Stimulated activated CD8-positive, alpha-beta memory T cell treated with anti-CD3 and anti-CD28 coated beads, Interleukin-7, amount 100 ng/mL, for 1 hour (primary cell): ENCODE measurements at places on chromosomes 12 and 14.

DNA sequence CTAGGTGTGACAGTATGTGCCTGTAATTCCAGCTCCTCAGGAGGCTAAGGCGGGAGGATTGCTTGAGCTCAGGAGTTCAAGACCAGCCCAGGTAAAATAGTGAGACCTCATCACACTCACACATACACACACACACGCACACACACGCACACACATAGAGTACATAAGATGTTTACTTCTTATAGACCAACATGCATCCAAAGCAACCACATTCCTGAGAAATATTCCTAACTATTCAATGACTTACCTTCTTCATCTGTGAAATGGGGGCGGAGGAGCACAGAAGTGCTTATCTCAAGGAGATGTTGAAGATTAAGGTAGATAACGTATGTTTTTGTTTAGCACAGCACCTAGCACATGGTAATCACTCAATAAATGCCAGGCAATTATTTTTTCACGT, 6.4 kb downstream of the NDUFA12 start:
- DNase-seq: no peak

DNA sequence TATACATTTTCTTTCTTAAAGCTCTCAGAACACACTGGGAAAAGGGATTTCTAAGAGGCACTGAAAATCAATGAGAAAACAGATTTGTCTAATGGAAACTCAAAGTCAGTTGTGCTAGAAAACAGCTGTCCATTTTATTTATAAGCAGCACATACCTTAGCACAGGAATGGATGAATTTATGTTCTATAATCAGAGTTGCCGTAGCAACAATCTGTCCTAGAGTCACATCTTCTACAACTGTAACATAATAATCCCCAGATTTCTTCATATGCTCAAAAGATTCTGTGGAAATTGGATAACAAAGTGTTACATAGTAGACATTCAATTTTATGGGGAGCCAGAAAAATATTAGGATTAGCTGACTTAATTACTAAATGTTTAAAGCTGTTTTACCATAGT, 9.8 kb downstream of the GNPNAT1 start:
- DNase-seq: no peak

- DNase-seq: no peak
Observed at GRCh38 chr12:93568091-93568490, 4.4 kb upstream of the SOCS2 start.

- no peak for DNase-seq
Observed at GRCh38 chr12:88185988-88186387, 43.9 kb downstream of the TMTC3 start.

DNA sequence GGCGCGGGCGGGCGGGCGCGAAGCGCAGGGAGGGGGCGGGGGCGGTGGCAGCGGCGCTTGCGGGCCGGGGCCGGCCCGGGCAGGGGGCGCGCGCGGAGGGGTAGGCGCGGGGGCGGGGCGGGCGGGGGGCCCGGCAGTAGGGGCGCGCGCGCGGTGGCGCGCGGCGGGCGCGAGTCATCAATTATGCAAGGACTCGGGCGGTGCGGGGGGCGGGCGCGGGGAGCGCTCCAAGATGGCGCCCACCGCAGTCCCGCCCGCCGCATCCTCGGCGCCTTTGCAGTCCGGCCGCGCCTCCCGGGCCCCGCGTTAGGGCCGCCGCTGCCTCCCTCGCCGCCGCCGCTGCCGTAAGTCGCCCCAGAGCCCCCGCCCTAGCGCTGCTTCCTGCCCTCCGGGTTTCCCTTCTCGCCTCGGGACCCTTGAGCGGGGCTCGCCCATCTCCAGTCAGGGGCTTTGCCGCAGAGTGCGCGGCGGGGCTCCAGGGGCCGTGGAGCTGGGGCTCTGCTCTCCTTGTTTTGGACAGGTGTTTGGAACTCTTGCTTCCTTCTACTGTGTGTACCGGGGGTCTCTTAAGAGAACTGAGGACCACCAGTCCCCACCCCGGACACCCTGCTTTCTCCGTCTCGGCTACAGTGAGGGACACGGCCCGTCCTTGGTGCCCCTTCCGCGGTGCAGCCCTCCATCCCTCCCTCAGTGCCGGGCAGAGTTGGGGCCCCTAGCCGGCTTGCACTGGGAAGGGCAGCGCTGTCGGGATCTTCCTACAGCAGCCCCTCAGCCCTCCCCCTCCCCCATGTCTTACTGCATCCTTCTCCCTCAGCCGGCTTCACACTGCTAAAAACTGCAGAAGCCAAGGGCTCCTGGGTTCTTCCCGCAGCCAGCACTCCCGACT, at the start of gene SCN8A:
TSS of gene SCN8A (plus strand) at position 218 of the 886 bp plus-strand sequence. CDS start 71,585 bp downstream, outside the sequence.
- DNase-seq: no peak

DNA sequence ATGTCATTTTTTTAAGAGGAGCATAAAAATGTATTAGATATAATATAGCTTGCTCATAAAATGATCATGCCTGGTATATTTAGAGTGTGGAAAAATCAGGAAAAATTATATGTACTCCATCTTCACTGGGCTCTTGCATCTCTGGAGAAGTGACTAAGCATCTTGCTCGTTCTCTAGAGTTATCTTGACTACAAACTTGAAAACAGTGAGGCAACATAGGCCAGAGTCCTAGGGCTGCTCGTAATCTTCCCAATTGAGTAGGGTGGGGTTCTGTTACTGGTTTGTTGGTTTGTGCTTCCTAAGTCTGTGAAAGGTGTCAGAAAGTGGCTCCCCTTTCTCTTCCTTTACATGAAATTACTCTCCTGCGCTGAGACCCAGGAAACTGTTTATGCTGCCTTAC, 46.2 kb downstream of the AACS start:
- DNase-seq: no peak

DNA sequence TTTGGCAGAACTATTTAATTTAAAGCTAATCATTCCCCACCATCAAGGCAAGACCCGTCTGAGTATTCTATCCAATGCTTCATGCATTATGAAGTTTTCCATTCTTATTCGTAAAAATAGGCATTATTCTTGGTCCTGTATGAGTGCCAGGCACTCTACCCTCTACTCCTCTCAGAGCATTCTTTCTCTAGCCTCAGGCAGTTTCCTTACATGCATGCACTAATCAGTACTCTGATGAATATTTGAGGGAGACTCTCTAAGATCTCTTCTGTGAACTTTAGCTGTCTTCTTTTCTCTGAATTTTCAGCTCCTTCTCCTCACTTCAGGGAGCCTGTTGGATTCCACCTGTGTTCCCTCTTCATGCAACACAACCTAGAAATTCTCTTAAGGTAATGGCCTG, 334.7 kb downstream of the RAD51B start:
- no peak for DNase-seq

DNA sequence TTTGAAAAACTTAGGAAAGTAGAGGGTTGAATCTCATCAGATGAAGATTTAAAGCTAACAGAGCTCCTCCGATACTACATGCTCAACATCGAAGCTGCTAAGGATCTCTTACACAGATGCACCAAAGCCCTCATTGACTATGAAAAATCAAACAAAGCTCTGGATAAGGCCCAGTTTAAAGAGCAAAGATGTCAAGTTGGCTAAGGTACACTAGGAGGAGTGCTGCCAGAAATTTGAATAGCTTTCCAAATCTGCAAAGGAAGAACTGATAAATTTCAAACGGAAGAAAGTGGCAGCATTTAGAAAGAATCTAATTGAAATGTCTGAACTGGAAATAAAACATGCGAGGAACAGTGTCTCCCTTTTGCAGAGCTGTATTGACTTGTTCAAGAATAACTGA, 141.2 kb downstream of the SLC5A8 start:
- DNase-seq: no peak

DNA sequence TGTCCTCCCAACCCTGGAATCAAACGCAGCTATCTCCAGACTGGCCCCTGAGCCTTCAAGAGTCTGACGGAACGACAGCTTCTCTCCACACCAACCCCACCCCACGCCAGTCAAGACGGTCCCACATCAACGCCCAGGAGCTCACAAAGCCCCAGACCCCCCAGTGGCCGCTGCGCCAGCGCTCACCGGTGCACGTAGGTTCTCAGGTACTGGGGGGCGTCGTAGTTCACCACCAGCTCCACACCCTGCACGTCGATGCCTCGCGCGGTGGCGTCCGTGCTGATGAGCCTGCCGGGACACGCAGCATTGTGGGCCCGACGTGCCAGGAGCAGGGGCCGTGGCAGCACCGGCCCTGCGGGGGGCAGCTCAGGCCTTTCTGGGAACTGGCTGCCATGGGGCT, 4.2 kb downstream of the DDX51 start:
- DNase-seq: no peak

DNA sequence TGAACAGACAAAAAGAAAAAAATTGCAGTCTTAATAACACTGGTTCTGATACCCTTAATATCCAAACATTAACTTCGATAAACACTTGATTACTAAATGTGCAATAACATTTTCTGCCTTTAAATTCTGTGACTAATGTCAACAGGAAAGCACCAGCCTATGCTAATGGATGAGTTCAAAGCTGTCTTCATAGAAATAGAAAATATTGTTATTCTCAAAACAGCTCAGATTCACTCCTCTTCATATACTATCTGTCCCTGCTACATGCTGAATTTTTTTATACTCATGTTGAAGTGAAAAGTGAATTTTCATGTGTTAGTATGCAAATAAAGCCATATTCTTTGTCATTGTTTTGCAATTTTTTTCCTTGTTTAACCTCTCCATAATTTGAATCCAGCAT, 13.9 kb downstream of the TAS2R43 start:
- no peak for DNase-seq

GRCh38 chr12:10214136-10214894, 1.6 kb downstream of the GABARAPL1 start:
- DNase-seq: no peak

DNA sequence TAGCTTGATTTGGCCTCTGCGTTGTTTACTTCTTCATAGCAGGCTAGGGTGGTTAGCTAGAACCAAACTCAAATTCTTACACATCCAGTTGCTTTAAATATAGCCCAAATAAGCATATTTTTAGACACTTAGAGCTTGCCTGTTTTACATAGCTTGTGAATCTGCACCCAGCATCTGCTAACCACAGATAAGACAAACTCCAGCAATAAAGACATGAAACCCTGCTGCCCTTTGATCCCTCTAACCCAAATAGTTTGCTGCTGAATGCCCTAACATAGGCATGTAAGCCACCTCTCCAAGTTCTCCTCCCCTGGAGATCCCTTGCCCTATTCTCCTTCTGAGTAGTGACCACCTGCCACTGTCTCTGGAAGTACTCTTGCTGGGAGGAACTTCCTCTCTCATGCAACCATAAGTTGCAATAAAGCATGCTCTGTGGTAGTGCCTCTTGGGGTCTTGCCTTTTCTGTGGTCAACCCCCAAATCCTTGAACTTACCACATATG, 185.6 kb downstream of the TMEM117 start:
- no peak for DNase-seq

DNA sequence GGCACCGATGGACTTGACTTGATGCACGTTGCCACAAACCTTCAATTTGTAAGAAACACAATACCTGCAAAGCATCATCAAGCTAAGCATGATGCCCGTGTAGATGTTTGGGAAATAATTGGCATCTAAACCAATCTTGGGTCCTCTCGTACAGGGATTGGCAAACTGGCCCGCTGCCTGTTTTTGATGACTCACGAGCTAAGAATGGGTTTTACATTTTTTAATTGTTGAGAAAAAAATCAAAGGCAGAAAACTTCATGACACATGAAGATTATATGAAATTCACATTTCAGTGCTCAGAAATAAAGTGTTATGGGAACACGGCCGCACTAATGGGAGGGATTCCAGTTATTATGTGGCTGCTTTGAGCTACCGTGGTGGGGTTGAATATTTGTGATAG, 10.9 kb downstream of the MTA1 start:
- DNase-seq: no peak

DNA sequence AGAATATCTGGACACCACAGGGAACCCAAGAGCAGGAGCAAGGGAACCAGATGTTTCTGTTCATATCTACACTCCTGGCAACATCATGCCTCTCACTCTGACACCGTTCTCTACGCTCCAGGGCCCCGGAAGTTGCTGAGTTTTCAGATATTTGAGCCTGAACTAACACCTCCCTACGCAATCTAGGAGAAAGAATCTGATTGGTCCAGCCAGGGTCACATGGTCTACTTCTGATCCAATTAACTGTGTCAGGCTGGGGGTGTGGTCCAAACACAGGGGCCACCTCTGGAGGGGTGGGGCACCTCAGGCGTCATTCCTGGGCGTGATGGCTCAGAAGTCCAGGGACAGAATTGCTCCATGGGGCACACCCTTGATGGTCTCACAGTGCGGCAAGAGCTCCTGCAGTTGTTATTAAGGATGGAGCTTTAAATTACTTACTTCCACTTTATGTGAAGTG, 165.5 kb downstream of the PTPN11 start:
- DNase-seq: no peak

DNA sequence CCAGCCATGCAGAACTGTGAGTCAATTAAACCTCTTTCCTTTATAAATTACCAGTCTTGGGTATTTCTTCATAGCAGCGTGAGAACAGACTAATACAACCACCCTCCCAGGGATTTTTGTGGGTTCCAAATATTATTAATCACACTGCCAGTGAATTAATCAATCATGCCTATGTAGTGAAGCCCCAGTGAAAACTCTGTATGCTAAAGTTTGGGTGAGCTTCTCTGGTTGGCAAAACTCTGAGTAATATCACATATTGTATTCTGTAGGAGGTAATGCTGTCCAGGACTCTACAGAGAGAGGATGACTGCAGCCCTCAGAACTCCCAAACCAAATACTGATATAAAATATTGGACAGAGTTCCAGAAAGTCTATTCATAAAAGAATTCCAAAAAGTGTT, 216.9 kb downstream of the RPAP3 start:
- no peak for DNase-seq

DNA sequence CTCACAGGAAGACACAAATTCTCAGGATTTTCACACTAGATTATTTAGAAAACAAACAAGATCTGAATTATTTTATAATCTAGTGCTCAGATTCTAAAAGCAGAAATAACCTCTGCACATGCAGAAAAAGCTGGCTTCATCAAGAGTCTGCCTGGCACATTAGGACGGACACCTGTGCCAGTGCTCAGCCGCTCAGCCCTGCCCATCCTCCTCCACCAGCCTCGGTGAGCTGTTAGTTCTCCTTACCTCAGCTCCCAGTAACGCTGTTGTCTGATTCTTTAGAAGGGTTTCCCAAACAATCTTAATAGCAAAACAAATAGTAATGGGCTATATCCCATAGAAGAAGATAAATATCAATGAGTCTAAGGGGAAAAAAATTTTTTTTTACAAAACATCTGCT, 27.7 kb downstream of the DUSP16 start:
- DNase-seq: no peak

- no peak for DNase-seq
Observed at GRCh38 chr14:54343272-54344121, 53.3 kb upstream of the CDKN3 start.

GRCh38 chr12:59317598-59317997, 278.2 kb upstream of the SLC16A7 start:
- no peak for DNase-seq

DNA sequence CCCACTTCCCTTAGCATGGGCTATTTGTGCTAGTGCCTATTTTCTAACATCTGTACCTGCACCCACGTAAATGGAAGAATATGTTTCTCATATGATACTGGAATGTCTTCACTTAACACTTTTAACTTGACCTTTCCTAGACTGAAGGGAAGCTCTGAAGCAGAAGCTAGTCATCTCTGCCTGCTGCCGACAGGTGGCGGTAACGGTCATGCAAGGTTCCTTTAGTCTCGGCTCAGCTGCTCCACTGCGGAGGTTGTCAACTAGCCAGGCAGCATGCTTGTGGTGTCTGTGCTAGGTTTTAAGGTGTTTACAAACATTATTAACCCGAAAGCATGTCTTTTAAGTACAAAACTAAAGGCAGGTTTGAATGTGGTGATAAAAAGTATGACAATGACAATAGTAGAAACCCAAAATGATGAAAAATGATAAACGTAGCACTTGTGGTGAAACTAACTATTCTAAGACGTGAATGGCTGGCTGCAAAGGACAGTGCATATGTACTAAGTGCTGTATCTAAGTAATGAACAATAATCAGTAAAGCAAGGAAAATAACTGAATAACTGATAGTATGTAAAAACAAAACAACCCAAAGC, 117.2 kb downstream of the GRIN2B start:
- no peak for DNase-seq
